ENCODE measurements at places on chromosomes 1 and 21.

GRCh38 chr1:235415008-235415904, 48.0 kb downstream of the TBCE start:
- H3K27me3 ChIP-seq, result no peaks in the 10 kb centered on the region
- no peak overlapping the region for H3K4me3 ChIP-seq
- peaks cover 5% of the 10 kb centered on the region for H3K36me3 ChIP-seq
- peaks cover 7% of the 10 kb centered on the region for H3K4me1 ChIP-seq
- peak; percentile 38 for DNase-seq

DNA sequence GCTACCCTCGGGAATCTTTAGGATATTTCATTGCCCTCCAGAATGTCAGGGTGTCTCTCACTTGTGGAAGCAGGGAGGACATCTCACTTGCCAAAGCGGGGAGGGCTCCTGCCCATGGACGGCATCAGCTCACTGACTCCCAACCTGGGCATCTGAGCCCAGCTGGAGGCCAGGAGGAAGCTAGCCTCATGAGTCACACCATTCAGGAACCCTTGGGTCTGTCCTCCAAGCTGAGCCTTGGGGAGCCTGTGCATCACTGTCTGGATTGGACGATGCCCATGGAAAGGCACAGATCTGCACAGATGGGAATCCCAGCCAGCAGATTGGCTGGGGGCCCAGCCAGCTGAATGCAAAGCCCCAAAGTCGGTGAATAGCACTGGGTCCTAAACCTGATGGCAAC, 25.2 kb downstream of the WNT3A start:
- H3K27ac ChIP-seq, result no peak overlapping the region
- no peaks in the 10 kb centered on the region for H3K36me3 ChIP-seq

DNA sequence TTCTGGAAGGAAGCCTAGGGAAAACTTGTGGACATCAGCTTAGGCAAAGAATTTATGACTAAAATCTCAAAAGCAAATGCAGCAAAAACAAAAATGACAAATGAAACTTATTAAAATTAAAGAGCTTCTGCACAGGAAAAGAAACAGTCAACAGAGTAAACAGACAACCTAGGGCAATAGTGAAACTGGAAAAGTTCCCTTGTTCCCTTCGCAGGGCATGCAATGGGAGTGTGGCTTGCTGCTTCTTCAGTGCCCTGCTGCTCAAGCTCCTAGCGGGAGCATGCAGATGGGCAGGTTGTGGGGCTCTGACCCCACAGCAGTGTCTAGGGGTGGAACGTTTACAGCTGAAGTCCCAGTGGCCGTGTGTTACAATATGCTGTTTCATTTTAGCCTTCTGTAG, 1797.4 kb downstream of the NCAM2 start:
- no peaks in the 10 kb centered on the region for H3K4me1 ChIP-seq
- no peak overlapping the region for H3K4me3 ChIP-seq
- H3K36me3 ChIP-seq, result no peaks in the 10 kb centered on the region
- no peaks in the 10 kb centered on the region for H3K27me3 ChIP-seq

GRCh38 chr1:17204546-17205440, at the start of gene PADI1:
Gene PADI1 (plus strand): TSS chr1:17205128. CDS start chr1:17205218, 90 bp downstream.
- H3K4me1 ChIP-seq, result peaks cover 38% of the 10 kb centered on the region
- peaks cover 94% of the 10 kb centered on the region for H3K27me3 ChIP-seq
- no peak within 1 kb of the TSS for H3K27ac ChIP-seq
- no peak for DNase-seq
- H3K4me3 ChIP-seq, result no peak within 1 kb of the TSS

DNA sequence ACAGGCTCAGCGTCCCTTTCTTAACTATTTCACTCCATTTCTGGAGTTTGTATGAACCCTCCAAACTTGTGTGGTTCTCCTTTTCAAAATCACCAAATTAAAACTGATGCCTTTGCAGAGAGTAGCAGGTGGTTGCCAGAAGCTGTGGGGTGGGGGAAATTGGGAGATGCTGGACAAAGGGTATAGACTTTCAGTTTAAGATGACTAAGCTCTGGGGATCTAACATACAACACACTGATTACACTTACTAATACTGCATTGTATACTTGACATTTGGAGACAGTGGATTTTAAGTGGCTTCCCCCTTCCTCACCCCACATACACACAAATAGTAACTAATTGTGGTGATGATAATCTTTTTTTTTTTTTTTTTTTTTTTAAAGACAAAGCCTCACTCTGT, 11.1 kb upstream of the SCYL3 start:
- H3K27me3 ChIP-seq, result no peaks in the 10 kb centered on the region
- H3K4me3 ChIP-seq, result no peak overlapping the region
- DNase-seq, result no peak
- peak overlapping the region; percentile 12 for H3K27ac ChIP-seq
- peaks cover 2% of the 10 kb centered on the region for H3K36me3 ChIP-seq
